ENCODE measurements at places on chromosomes 12 and 14.
A peak's percentile ranks its signal among the peaks of the same experiment; 100 is the strongest.

DNA sequence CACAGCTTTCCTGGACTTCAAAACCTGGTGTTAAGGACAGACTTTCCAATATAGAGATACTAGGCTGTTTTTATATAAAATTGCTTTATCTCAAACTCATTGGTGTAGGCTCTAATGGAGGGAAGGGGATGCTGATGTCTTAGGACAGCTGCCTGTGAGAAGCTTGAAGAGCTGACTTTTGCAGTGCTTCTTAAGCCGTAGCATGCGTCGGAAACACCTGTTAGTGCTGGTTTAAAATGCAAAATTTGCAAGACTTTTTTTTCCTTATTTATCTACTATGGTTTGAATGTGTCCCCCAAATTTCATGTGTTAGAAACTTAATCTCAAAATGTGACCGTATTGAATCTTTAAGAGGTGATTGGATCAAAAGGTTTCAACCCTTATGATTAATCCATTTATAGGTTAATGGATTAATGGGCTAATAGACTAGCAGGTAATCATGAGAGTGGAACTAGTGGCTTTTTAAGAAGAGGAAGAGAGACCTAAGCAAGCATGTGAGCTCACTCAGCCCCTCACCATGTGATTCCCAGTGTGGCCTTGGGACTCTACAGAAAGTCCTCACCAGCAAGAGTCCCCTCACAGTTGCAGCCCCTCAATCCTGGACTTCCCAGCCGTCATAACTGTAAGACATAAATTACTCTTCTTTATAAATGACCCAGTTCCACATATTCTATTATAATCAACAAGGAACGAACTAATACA lies 60.9 kb upstream of the FUT8 start:
- peak; percentile 34 for DNase-seq

GRCh38 chr14:74950795-74951442 lies 4.5 kb downstream of the PGF start:
- DNase-seq = no peak

- DNase-seq = no peak
Measured at GRCh38 chr12:78703820-78704525, 160.6 kb upstream of the SYT1 start.

DNA sequence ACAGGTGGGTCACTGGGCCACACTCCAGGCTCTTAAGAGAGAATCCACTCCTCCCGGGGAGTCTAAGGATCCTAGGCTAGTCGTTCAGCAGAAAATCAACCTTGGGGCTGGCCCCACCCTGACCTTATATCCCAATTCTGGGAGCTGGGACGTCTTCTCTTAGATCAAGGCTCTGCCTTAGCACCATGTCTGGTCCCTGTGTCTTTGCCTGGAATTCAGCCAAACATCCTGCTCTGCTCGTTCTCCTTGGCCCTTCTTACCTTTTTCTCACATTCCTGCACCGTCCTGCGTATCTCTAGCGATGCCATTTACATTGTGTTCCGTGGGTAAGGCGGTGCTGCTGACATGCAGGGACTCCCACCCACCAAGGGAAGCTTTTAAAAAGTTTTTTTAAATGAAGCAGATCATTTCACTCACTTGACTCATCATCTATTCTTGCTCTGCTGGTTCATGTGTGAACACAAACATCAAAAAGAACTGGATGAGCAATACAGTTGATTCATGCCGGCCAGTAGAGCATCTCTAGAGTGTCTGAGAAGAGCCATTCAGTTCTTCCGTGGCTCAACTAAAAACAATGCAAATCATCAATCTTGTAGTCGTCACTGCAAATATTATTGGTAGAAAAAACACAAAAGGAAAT lies 50.2 kb downstream of the KCNK13 start:
- no peak for DNase-seq

DNA sequence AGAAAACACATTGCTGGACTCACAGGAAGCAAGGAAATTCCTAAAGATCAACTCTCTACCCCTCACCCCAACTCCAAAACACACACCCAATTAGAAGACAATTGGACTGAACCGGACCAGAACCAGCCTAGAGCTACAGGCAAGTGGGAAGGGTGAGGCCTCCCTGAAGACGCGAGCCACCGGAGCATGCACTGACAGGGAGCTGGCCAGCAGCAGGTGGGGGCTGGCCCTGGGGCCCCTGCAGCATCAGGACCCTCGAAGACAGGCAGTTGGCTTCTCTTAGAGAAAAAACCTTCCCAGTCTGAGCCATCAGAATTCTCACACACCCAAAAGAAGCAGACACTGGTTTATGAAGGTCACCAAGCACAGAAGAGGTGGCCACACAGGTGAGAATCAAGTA lies 209.5 kb upstream of the DIO3 start:
- DNase-seq = no peak

DNA sequence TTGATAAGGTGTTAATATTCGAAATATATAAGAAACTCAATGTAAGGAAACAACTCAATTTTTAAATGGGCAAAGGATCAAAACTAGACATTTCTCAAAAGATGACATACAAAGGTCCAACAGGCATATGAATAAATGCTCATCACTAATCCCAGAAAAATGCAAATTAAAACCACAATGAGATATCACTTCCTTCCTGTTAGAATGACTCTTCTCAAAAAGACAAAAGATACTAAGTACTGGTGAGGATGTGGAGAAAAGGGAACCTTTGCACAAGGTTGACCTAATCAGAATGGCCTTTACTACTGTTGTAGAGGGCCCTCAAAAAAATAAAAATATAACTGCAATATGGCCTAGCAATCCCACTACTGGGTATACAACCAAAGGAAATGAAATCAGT lies 383.4 kb downstream of the KCNH5 start:
- no peak for DNase-seq

DNA sequence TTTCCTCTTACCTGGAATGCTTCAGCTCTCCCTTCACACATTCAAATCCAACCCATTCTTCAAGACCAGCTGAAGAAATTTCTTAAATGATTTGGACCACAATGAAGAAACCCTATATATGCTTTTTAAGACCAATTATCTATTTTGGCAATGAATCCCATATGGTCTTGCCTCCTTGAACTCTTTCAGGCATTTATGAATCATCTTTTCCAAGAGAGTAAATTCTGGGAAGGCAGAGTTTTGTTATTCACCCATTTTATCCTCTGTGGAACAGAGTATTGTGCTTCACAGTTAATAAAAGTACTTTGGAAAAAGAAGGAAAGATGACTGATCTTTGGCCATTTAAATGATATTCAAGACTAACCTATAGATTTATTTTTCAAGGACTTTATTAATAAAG lies 14.0 kb downstream of the GIT2 start:
- no peak for DNase-seq

GRCh38 chr14:89245802-89246201 lies 171.2 kb downstream of the FOXN3 start:
- DNase-seq = no peak

- DNase-seq = no peak
Measured at GRCh38 chr14:99955826-99956455, 109.3 kb upstream of the EVL start.

DNA sequence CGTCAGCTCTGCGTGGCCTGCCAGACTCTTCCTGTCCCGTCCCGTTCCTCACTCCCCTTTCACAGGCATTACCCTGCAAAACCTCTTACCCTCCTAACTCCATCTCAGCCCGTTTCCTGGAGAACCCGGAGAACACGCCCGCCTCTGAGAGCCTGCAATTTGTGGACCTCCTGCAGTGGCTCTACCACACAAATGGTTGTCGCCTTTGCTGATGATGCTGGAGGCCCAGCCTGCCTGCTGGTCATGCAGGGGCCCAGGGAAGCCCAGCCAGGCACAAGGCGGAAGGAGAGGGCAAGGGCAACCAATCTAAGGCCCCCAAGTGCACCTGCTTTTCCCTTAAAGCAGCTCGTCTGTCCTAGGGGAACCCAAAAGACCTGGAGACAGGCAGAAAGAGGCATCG lies 22.5 kb downstream of the RFLNA start:
- DNase-seq = no peak

DNA sequence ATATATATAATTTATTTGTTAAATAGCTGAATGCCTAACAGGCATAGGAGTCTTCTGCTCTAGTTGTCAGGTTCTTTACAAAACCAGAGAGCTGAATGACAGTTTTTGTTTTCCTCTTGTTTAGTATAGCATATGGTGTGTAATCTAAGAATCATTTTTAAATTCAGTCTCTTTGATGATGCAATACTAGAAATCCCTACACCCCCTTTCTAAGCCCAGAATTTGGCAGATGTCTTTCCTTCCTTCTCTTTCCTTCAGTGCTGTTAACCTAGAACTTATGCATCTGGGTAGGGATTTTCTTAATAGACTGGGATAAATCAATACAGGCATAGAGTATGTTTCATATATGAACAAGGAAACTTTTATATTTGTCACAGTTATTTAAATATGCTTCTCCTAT lies 198.1 kb downstream of the KCNH5 start:
- no peak for DNase-seq

DNA sequence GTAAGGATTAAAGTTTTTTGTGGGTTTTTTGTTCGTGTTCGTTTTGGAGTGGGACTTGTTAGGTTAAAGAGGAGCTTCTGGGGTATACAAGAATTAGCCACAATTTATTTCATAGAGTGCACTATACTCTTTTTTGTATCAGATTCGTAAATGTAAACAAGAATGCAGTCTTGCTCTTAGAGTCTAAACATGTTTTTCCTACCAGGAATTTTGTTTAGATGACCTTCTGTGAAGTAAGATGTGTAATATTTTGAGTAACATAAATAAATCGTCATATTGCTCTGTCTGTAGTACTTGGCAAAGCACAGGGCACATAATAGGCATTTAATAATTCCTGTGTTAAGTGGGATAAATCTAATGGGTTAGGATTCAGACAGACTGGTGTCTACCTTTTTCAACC lies 9.6 kb downstream of the CNOT2 start:
- no peak for DNase-seq

Data from inflammatory macrophage treated with lipopolysaccharide for 1 hour (primary cell).